SIG-M5 (cell line): ENCODE measurements at places on chromosomes 7 and 10.

GRCh38 chr10:113168584-113168983 is 218.5 kb downstream of the TCF7L2 start:
- DNase-seq = no peak

- no peak for DNase-seq
These were observed 166.2 kb downstream of the RAPGEF5 start for GRCh38 chr7:22190736-22191135.

- no peak for DNase-seq
These were observed 180.2 kb upstream of the FAM3C start for GRCh38 chr7:121576148-121576917.

DNA sequence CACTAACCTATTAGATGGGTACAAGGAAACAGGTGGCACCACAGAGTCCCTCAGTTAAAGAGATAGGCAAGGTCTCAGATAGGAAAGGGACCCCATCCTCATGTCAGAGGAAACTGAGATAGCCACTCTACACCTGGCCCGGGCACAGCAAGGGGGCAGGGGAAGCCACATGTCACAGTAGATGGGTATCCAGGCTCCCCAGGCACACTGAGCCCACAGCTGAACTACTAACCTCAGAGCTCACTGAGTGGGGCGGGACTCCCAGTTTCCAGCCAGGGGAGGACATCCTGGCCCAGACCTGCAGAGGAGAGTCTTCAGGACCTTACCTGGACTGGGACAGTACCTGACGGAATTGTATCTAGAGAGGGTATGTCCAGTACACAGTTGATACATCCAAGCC is 3.7 kb upstream of the CDHR1 start:
- DNase-seq = no peak
